ENCODE measurements at places on chromosomes 7 and 10.

DNA sequence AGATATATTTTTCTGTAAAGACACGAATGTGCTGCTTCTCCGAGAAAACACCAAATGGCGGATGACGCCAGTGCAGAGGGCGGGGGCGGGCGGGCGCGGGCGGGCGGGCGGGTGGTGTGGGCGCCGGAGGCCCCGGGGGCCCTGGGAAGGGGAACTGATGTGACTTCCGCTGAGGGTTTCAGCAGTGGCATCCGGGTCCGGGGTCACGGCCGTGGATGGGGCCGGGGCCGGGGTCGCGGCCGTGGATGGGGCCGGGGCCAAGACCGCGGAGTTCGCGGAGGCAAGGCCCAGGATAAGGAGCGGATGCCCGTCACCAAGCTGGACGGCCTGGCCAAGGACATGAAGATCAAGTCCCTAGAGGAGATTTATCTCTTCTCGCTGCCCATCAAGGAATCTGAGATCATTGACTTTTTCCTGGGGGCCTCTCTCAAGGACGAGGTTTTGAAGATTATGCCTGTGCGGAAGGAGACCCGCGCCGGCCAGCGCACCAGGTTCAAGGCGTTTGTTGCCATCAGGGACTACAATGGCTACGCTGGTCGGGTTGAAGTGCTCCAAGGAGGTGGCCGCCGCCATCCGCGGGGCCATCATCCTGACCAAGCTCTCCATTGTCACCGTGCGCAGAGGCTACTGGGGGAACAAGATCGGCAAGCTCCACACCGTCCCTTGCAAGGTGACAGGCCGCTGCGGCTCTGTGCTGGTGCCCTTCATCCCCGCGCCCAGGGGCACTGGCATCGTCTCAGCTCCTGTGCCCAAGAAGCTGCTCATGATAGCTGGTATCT, 20.3 kb upstream of the IGF2BP3 start:
- DNase-seq = no peak

- no peak for DNase-seq
Measured at GRCh38 chr7:20776942-20777341, 9.7 kb downstream of the SP8 start.

DNA sequence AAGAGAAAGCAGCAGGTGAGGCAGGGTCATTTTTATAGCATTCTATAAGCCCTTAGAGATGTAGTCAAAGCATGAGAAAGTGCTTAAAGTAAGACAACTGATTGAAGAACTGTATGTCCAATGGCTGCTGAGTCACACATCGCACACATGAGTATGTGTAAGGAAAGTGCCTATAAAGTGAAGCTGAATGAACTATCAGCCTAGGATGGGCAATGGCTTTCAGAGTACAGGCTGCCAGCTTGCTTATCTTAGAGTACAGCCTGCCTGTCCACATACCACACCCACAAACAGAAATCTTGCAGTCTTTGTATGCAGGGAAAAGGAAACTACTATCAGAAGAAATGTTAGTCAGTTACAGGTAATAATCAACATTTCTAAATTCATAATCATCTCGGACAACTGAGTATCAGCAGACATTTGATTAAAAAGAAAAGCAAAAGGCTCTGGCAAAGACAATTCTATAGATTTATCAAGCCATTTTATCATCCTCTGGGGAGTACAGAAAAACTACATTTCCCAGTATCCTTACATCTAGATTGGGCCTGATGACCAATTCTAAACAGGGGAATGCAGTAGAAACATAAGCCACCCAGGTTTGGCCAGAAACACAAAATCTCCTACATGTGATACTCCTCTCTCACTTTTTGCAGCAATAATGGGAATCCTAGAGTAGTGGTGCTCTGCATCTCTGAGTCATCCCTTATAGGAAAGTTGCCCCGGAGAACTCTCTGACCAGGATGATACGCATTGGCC, 16.2 kb upstream of the EPHB6 start:
- no peak for DNase-seq

DNA sequence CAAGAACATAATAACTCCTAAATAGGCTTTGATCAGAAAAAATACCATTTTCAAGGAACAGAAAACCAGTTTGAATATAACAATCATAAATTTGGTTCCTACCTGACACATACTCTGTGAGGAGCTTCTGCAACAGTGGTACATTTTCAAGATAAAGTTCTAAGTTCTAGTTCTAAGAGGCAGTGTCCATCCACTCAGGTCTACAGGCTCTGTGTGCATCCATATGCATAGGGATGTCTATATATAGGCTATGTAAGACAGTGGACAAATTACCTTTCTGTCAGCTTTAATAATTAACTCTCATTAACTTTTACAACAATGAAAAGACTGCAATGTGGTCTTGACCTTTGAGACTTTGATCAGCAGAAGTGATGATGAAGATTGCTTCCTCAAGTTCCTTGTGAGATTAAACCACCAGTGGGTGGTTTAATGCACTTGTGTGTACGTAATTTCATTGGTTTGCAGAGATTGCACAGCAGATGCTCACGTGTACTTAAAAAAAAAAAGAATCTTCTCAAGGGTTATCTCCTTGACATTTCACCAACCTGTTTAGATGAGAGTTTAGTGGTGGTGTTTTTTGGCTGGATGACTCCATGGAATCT, at the start of gene SLC26A3:
TSS of gene SLC26A3 (minus strand) at position 215 of the 602 bp plus-strand sequence. CDS start 8,714 bp downstream, outside the sequence.
- no peak for DNase-seq

DNA sequence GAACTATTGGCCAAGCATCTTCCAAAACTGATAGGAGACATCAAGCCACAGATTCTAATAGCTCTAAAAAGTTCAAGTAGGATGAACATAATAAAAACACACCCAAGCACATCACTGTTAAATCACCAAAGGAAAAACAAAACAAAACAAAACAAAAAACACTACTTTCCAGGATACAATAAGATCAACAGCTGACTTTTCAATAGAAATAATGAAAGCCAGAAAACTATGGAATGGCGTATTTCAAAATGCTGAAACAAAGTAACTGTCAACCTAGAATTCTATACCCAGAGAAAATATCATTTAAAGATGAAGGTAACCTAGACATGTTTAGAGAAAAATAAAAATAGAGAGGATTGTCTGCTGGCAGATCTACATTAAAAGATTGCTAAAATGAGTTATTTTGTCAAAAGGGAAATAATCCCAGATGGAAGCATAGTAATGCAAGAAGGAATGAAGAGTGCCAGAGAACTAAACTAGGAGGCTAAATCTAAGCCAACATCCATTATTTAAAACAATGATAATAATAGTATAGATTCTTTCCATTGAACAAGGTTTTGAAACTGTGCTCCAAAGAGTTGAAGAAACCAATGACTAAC, 13.9 kb downstream of the TUBAL3 start:
- no peak for DNase-seq

DNA sequence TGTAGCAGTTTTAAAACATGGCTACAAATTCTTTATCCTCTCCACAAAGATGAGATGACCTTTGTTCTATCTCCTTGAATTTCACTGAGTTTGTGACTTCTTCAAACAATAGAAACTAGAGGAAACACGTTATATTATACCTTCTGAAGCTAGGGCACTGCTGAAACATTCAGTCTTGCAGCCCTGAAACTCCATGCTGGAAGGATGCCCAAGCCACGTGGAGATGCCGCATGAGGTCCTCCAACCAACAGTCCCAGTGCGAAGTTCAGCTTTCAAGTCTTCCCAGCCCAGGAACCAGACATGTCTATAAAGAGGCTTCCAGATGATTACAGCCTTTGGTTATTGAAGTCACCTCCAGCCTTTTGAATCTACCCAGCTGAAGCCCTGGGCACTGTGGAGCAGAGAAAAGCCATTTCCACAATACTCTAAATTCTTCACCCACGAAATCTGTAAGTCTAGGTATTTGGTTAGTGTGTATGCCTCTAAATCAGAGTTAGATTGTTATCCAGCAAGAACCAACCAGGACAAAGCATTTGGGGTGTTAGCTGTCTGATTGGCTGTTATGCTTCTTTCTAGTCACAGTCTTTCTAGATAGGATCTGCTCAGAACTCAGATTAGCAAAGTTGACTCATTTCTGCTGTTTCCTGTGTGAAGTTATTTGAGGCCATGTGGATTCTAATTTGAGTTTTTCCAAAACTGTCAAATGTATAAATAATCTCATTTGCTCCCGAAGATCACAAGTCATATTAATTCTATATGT, 186.5 kb upstream of the TMEM72 start:
- no peak for DNase-seq

DNA sequence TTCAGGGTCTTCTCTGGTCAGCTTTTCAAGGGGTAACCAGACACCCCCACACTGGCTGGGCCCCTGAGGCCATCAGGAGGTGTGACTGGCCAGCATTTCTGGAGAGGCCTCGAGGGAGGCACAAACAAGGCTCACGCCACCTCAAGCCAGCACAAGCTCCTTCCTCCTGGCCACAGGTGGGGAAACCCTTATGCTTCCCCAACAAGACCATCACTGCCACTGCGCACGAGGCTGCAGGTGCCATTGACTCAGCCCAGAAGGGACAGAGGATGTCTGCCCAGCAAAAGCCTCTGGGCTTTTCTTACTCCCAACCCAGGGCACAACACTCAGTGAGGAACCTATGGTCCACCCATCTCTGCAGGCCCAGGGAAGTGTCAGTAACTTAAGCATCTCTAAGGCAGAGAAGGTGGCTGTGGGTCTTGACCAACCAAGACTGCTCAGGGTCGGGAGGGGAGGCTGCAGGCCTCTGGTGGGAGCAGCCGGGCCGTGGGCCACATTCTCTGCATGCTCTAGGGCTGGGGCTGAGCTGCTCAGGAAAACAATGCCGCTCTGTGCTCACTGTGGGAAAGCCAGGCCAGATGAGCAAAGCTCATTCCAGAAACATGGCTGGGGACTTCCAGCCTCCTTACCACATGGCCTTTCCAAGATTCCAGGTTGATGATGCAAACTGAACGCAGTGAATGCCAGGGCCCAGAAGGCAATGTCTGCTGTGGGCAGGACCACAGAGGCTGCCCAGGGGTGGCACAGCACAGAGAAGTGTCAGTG, 24.2 kb upstream of the RASSF4 start:
- no peak for DNase-seq

DNA sequence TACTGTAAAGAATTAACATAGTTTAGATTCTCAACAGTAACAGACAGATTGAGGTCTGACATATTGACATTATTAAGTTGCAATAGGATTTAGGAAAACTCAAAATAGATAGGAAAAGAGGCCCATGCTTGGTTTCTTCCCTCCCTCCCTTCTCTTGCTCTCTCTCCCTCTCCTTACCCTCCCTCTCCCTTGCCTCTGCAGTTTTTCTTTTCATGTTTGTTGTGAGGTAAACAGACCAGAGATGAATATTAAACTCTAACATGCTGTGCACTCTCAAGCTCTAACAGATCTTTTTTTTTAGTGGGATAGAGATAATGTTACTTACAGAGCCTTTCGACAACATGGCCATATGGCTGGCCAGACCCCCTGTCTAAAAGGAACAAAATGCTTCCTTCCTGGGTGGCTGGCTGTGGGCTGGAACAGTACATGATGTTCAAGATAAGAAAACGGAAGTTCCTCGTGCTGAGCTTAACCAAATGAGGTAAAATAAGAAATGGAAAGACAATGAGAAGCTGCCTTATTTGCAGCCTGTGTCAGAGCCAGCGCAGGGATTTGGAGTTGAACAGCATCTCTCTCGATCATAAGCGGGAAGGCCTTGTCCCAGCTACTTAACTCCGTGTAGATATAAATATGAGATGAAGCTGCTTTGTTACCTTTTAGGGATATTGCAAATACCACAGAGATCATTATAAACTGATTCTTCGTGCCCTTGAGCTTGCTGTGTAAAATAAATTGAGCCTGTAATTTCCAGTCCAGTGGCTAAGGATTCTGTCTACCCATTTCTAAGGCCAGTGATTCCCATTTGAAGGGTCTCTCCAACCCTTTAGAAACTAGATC, 391.9 kb upstream of the NPVF start:
- DNase-seq = no peak

DNA sequence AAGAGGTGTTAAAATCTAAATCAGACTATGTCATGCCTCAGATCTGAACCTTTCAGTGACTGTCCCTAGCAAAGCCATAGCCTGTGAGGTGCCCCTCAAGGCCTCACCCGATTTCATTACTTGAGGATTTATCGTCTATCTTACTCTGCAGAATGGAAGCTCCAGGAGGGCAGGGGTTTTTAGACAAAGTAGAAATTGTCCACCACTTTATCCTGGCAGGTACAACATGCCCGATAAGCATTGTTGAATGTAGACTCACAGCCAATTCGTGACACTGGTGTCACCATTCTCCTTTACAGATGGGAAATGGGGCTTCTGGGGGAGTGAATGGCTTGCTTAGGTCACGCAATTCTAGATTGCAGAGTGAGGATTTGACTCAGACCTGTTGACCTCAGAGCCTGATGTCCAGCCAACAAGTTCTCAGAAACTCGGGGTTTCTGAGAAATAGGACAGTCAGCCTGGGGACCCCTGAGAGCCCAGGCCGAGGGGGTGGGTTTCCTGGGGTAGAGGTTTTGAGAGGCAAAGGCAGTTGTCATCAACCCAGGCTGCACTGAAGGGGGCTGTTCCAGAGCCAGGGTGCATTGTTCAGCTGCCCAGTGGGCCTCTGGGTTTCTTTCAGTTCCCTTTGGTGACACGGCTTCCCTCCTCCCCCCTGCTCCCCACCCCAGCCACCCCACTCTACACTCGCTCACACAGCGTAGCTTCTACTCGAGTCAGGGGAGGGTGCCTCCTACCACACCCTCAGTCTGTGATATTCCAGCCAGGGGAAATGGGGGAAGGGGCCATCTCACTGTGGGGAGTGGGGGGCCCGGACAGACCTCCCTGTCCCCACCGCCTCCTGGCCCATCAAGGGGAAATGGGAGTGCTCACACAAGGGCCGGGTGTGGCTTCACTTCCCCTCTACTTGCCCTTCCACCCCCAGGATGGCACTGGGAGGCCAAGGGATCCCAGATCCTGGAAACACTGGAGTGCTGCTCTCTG, 3.1 kb upstream of the IRF5 start:
- DNase-seq = no peak

- no peak for DNase-seq
Measured at GRCh38 chr7:113504142-113504541, 385.8 kb upstream of the SMIM30 start.

DNA sequence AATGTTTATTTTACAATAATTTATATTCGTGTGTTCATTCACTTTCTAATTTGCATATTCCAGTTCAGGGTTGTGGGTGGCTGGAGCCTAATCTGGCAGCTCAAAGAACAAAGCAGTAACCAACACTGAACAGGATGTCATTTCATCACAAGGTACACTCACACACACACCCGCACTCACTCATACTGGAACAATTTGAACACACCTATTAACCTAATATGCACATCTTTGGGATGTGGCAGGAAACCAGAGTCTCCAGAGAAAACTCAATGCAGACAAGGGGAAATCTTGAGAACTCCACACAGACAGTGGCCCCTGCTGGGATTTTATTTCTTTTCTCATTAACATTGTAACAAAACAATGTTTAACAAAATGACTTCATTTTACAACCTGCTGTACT, 97.4 kb downstream of the TWIST1 start:
- DNase-seq = no peak

- DNase-seq = no peak
Measured at GRCh38 chr10:96505150-96506136, 8.3 kb downstream of the TLL2 start.
